ENCODE measurements at places on chromosomes 3 and 15.

DNA sequence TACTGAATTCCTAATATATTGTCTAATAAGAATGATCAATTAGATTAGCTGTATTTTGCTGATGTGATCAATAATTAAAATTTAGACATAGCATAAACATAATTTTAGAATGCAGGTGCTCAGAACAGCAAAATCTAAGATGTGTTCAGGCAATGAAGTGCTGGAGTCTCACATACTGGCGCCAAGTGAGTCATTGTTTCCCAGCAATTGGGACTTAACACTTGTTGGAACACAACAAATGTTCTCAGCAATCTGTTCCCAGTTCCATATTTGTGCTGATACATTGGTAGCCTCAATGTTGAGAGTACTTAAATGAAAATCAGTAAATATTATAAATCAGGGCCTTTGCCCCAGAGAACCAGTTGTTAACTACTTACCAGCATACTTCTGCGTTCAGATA lies 619.0 kb downstream of the ROBO1 start:
- no peak for DNase-seq

- no peak for DNase-seq
Measured at GRCh38 chr3:114877378-114878113, 269.5 kb downstream of the ZBTB20 start.

GRCh38 chr3:184320104-184320445 lies 5.7 kb downstream of the EIF4G1 start:
- DNase-seq: no peak

- DNase-seq: no peak
Measured at GRCh38 chr3:117045143-117045542, 335.6 kb downstream of the TUSC7 start.

GRCh38 chr15:96112018-96112417 lies 218.5 kb upstream of the NR2F2 start:
- DNase-seq: no peak

- DNase-seq: no peak
Measured at GRCh38 chr3:133935843-133936769, 40.4 kb upstream of the RAB6B start.

DNA sequence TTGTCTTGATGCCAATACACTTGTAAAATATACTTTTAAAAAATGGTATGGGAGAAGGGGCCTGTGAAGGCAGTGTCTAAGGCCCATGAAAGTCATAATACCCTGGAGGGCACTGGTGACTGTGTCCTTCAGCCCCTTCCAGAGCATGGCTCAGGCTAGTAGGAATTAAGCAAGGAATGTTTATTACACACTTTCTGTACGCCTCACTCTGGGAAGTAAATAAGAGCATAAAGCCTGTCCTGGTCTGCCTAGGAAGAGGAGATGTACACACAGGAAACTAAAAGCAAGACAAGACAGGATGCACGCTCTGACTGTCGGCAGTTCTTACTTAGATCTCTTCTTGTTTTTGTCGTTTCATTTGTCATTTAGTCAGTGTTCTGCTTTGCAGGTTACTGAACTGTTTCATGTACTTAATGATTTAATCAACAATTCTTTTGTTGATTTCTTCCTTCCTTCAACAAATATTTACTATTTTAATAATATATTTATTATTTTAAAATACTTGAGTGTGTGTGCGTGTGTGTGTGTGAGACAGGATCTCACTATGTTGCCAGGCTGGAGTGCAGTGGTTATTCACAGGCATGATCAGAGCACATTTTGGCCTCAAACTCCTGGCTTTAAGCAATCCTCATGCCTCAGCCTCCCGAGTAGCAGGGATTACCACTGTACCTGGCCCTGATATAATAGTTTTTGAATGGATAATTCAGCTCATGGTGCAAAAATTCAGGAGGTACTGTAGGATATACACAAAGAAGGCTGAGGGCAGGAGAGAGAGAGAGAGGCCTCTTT lies 9.0 kb upstream of the SMAD6 start:
- DNase-seq: no peak

All from SK-N-DZ (cell line).